ENCODE measurements at places on chromosomes 16 and 17.

GRCh38 chr17:27264068-27264812, 29.7 kb upstream of the WSB1 start:
- no peak for DNase-seq

- DNase-seq: no peak
Observed at GRCh38 chr17:50219342-50219741, 17.9 kb upstream of the COL1A1 start.

DNA sequence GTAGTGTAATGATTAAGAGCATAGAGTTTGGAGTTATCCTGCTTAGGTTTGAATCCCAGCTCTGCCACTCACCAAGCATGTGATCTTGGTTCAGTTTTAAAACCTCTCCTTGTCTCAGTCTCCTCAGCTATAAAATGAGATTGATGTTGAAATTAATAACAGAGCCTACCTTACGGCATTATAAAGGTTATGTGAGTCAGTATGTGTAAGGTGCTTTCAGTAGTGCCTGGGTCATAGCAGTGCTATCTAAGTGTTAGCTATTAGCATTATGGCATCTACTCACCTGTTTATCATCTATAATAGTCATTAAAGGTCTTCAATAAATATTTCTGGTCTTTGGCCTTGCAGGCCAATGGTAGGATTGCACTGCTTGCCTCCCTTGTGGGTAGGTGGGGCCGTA, 53.4 kb downstream of the PRKCB start:
- DNase-seq: no peak

DNA sequence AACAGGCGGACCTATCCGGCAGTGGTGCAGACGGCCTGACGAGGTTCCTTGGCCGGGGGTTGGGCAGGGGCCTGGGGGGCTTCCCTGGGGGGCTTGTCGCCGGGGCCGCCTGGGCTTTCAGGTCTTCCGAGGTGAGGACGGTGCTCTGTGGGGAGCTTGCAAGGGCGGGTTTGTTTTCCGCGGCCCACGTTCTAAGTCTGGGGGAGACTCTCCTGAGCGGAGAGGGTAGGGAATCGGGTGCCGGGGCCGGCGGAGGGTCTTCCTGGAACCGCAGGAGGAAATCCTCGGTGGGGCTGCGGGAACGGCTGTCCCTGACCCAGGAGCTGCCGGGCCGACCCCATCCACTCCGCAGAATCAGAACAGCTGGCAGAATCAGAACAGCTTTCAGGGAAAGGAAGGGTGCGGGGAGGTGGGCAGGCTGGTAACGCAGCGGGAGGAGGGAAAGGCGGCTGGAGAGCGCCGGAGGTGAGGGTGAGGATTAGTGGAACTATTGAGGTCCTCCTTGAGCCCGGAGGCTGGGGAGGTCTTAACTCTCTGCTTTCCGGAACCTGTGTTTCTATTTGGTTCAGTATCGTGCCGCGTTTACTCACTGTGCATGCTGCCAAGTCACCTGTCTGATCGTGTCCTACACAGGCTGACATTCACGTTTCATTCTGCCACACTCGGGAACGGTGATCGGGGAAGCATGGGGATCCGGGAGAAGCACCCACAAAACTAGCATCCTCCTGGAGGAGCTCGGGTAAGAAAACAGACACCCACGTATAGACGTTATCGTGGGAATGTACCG, 28.9 kb downstream of the CPSF4L start:
- DNase-seq: peak; percentile 75

- peak; percentile 76 for DNase-seq
Observed at GRCh38 chr17:38724337-38724988, 5.7 kb upstream of the CISD3 start.

- no peak for DNase-seq
Observed at GRCh38 chr16:87791295-87792204, 25.8 kb upstream of the KLHDC4 start.

- DNase-seq: no peak
Observed at GRCh38 chr17:61581611-61582349, 9.2 kb downstream of the NACA2 start.
